ENCODE measurements at places on chromosomes 6 and 20.

- no peak for DNase-seq
Measured at GRCh38 chr6:162684052-162684451, 43.5 kb downstream of the PRKN start.

GRCh38 chr6:144019929-144020328, 11.9 kb upstream of the PLAGL1 start:
- no peak for DNase-seq

DNA sequence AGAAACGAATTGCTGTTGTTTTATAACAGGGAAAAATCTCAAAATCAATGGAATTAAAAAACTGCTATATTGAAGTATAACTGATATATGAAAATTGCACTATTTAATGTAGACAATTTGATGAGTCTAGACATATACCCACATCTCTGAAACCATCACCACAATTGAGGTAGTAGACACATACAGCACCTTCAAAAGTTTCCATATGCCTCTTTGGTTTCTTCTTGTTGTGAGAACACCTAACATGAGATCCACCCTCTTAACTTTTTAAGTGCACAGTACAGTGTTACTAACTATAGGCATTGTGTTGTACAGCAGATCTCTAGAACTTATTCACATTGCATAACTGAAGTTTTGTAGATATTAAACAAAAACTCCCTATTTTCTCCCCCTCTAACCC, 14.0 kb upstream of the SLC17A5 start:
- DNase-seq: no peak

GRCh38 chr6:106255306-106255705, 70.3 kb downstream of the ATG5 start:
- DNase-seq: no peak

DNA sequence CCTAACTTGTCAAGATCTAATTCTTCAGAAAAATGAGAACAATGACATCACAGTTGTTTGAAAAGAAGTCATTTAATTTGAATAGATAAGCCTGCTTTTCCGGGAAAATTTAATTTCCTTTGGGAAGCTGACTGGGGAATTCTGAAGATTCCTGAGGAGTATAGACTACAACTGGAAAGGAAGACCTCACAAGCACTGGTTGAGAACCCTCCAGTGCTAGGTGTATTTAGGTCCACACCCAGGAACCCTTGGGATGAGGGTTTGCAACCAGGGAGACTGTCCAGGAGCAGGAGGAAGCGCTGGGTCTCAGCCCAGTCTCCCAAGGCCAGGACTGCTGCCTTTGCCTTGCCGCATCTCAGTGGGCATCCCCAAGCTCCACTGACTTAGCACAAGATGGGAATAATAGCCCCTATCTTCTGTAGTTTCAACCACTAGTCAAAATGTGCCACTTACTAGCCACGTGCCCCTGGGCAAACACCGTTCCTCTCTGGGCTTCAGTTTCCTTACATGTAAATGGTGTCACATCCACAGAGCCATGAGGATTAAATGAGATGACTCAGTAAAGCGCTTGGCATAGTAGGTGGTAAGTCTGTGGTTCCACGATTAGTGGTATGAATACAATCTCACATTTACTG, 6.9 kb upstream of the CD93 start:
- peak; percentile 56 for DNase-seq

DNA sequence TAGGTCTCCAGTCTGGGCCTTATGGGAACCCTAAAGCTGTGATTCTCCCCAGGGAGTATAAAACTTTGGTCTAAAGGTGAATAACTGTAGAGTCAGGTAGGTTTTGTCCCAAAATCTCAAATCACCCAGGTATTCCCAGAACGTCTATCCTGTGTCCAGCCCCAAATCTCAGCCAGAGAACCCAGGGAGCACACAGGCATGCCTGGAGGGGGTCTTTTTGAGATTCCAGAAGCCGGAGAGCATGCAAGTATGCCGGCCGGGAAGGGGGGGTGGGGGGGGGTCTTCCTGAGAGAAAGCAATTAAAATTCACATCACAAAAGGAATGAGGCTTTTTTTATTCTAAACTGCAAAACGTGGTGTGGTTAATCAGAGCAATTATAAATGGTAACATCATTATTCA, 210.0 kb downstream of the PTPRT start:
- DNase-seq: no peak

- peak; percentile 74 for DNase-seq
Measured at GRCh38 chr6:109428889-109429477, 11.4 kb downstream of the PPIL6 start.

DNA sequence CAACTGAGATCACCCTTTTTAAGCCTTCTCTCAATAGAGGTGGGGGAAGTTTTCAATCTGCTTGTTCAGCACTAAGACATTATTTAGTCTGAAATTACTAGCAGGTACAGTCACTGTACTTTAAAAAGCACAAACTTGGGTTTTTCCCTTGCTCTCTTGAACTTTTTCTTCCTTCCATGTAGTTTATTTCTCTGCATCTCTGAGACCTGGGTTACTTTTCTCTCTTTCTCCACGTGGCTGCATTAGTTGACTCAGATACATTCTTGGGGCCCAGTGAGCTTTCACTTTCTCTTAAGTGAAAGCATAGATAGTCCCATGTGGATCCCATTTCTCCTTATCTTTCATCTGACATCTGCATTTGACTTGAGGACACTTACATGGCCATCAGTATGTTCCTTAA, 433.9 kb upstream of the MAP3K7 start:
- no peak for DNase-seq

DNA sequence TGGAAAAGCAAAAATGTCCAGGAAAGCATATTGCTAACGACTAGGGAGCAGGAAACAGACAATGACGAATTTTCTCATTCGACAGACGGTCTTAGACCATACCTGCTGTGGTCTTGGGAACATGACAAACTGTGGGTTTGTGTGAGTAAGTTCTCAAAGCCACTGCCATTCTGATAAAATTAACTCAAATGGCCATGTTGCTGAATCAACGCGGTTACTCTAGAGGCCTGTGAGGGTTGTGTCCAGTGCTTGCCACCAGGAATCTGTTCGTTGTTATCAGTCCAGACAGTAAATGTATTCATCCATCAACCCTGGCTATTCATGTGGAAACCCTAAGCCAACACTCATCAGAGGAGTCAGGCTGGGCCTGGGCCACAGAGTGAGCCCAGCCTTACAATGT, 124.3 kb downstream of the MYLK4 start:
- DNase-seq: no peak

DNA sequence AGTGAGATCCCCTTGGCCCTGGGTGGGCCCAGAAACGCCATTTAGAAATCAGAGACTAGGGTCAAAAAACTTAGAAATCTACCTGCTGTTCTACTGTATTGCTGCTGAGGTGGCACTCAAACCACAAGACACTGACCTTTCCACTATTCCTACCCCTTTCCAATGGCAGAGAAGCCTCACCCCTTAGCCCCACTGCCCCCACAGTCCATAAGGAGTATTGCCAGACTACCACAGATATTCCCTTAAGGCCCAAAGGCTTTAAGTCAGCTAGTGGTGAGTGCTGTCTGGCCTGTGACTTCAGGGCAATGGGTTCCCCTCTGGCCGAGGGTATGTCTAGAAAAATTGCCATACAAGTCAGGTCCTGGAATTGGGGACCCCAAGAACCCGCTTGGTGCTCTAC, 656.1 kb downstream of the COL12A1 start:
- DNase-seq: no peak

GRCh38 chr20:37209661-37210314, 30.4 kb upstream of the MROH8 start:
- no peak for DNase-seq

DNA sequence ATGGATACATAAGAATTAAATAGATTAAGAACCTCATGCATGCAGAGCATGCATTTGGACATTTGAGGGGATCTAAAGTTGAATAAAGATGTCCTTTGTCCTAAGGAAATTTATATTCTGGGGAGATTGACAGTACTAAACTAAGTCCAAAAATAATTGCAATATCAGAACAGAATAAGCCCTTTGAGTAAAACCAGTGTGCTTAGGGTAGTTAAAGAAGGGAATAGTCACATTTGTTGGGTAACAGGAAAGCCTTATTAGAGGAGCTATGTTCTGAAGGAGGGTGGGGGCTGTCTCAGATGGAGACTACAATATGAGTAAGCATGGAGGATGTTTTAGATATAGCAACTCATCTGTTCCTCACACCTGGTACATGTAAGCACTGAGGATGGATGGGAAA, 35.8 kb downstream of the CDC5L start:
- no peak for DNase-seq

Measured in kidney (tissue), 22 donors.